ENCODE measurements at places on chromosomes 16 and 17.
A peak's percentile ranks its signal among the peaks of the same experiment; 100 is the strongest.

- peak; percentile 59 for DNase-seq
These were observed at the start of gene MT1F for GRCh38 chr16:56657555-56658326. Gene MT1F, plus strand, starts transcription at chr16:56657959. Its CDS starts 100 bp downstream, at chr16:56658059.

GRCh38 chr16:89619840-89620239 is 6.4 kb downstream of the DPEP1 start:
- DNase-seq = no peak

DNA sequence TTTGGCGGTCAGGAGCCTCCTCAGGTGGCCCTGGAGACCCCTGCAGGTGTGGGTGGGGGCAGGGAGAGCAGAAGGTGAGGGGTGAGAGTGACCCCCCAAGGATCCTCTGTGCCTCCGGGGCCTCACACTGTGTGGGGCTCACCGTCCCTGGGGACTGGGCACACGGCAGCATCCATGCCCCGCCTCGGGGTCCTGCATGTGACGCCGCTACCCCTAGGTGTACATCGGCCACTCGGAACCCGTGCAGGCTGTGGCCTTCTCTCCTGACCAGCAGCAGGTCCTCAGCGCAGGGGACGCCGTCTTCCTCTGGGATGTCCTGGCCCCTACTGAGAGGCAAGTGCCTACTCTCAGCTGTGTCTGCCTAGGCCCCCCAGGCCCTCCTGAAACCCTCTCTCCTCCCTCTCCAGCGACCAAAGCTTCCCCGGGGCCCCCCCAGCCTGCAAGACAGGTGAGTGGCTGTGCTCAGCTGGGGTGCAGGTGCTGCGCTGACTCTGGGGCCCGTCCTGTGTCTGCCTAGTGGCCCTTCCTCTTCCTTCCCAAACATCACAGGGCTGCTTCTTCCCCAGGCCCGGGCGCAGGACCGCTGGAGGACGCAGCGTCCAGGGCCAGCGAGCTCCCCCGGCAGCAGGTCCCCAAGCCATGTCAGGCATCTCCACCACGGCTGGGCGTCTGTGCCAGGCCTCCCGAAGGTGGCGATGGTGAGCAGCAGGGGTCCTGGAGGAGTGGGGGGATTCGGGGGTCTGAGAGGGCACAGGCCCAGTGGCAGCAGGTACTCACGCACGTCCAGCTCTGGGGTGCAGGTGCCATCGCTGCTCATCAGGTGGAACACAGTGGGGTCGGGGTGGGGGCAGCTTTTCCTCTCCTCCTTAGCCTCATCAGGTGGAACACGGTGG is 9.0 kb upstream of the RHOT2 start:
- DNase-seq = no peak

GRCh38 chr17:58789160-58789559 is 33.5 kb downstream of the PPM1E start:
- DNase-seq = no peak

DNA sequence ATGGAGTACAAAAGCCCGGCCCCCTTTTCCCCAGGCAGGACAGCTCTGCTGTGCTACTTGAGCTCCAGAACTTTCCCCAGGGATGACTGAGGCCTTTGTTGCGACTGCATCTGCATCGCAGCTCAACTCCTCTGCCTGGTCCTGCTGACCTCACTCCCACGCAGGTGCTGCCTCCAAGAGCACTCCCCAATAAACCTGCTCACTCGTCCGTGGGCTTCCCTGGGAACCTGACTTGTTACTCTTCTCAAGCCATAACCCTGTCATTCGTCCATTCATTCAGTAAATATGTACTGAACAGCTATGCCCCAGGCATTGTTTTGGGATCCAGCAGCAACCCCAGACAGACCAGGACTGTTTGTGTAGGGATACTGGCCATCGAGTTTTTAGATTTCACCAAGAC is 11.6 kb upstream of the RMI2 start:
- no peak for DNase-seq

- DNase-seq = no peak
These were observed 217.7 kb downstream of the CCDC182 start for GRCh38 chr17:57527221-57528057.

All from effector memory CD4-positive, alpha-beta T cell (primary cell).